Stimulated activated CD4-positive, alpha-beta T cell treated with anti-CD3 and anti-CD28 coated beads, Interleukin-2, amount 100 ng/mL, for 4 hours (primary cell): ENCODE measurements at places on chromosomes 3 and 15.

DNA sequence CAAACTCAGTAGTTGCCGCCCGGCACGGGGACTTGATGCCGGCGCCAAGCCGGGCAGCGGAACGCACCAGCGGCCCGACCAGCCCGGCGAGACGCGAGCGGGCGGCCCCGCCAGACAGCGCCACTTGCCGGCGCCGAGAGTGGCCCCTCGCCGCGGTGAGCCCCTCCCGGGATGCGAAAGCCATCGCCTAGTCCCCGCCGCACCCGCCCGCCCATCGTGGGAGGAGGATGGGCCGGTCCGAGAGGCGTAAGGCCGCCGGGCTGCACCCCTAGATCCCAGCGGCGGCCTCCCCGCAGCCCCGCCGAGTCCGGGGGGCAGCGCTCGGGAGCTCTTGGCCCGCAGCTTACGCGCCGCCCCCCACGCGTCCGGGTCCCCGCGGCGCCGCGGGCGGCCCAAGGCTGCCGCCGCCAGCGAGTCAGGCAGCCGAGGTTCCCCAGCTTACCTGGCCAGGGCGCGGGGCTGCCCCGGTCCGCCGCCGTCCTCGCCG is 609 bp downstream of the GOLGA8A start:
- peak; percentile 38 for DNase-seq

DNA sequence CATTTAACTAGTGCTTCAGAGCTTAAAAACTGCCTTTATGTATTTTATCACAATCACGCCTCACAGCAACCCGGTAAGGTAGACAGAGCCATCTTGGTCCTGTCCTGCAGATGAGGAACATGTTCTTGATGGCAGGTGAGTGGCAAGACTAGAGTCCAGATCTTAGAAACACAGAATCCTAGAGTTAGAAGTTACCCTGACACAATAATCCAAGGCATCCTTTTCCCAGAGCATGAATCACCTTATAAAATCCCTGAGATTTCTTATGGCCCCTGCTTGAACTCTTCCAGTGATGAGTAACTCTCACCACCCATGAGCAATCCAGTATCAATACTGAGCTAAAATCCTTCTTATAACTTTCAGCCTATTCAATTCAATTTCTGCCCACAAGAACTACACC is 16.9 kb downstream of the POPDC2 start:
- DNase-seq, result no peak

DNA sequence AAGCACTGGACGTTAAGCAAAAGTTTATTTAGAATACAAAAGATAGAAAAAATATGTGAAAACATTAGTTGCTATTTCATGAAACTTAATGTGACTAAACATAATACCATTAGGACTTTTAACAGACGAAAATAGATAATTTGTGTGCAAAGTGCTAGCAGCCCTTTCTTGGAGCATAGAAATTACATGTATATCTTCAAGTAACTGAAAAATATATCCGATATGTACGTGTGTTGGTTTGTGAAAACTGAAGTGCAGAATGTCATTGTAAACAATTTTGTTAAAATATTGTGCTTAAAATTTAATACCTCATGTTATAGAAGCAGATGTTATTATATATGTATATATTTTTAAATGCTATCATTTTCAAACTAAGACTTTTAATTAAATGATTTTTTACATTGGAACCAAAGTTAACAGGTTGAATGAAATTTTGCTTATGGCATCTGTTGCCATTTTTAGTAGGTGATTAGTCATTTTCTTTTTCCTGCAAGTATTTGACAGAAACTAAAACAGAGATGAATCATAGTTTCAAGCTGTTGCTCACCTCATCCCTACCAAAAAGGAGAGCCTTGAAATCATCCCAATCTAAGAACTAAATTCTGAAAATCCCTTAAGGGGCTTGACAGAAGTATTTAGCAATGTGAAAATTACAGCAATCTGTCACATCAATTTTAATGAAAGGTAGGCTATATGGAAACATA is 334.8 kb downstream of the NAALADL2 start:
- no peak for DNase-seq

GRCh38 chr3:30761374-30761773 is 133.1 kb downstream of the GADL1 start:
- DNase-seq, result no peak

- no peak for DNase-seq
Observed at GRCh38 chr15:85515212-85515611, 134.8 kb downstream of the AKAP13 start.

- no peak for DNase-seq
Observed at GRCh38 chr3:4528320-4528719, 35.2 kb downstream of the ITPR1 start.

GRCh38 chr15:99702895-99703602 is 30.2 kb downstream of the LYSMD4 start:
- no peak for DNase-seq

DNA sequence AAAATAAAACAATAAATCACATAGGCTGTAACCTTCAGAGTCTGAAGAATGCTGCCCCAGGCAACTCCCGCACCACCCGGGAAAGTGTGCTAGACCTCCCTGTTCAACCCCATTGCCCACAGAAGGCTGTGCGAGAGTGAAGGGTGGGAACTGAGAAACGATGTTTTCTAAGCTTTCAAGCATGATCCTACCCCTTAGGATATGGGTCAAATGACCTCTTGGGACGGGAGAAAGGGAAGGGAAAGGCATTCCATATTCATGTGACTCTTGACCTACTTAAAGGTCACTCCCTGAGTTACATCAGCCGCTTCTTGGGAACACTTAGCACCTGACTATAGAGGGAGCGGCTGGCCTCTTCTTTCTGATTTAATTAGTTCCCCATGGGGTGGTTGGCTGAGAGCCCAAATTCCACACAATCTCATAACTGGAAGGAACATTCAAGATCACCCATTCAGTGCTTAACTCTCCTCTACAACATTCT is 114.7 kb upstream of the SLC24A5 start:
- no peak for DNase-seq

DNA sequence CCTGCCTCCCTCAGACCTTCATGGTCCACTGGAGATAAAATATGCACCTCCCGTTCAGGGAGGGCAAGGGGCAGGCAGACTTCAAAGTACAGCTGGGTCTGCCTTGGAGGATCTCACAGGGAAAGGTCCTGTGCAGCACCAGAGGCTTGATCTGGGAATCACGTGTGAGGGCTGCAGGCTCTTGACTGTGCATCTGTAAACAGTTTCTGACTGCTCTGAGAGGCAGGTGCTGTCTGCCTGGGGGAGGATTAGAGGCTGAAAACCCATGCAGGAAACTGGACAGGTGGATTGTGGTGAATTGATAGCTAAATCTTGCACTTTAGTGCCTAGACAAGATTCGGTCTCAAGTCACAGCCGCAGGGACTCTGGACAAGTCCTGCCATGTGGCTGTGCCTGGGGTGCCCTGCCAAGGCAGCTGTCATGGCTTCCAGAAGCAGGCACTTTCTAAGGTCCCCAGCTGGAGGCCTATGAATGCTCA is 239.3 kb downstream of the EPHB1 start:
- no peak for DNase-seq

GRCh38 chr15:42349186-42349585 is 10.1 kb upstream of the CAPN3 start:
- DNase-seq, result no peak

DNA sequence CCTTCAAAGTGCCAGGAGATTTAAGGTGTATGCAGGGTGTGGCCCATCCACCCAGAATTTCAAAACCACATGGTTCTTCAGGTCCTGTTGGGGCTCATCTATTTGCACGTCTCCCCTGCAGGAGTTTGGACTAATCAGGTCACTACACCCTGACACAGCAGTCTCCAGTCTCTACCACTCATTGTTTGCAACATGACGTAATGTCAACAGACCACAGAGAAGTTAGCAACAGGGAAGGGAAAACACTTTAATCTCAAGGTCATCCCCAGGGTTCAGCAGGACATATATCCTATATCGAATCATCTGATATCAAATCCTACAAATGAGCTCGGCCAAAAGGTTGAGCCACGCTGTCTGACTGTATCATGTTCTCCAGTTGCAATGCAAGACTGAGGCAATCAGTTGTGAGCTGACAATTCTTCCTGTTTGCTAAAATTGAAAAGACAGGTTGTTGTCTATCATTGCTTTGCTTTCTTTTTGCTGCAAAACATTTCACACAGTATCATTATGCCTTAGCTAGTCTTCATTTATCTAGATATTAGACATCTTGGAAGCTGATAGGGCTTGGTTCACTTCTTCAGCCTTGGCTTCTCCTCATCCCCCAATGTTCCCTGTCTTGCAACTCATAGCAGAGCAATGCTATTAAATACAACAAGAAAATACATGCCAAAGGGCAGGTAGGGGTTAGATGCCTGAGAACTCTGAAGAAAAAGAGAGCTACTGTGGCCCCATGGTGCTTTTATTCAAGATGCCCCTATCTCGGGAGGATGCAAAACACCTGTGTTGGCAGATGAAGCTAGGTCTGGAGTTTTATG is 13.4 kb upstream of the LEKR1 start:
- DNase-seq, result no peak

DNA sequence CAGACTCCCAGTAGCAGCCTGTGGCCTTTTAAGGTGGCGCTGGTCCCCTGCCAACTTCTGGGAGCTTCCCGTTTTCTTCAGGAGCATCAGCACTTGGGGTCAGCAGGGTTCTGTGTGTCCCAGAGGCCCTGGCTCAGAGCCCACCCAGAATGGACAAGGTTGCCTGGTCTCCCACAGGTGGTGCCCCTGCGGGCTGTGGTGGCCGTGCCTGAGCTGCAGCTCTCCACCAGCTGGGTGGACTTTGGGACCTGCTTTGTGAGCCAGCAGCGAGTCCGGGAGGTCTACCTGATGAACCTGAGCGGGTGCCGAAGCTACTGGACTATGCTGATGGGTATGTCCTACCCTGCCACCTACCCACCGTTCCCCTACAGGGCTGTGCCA is 15.5 kb downstream of the ACAA1 start:
- no peak for DNase-seq

DNA sequence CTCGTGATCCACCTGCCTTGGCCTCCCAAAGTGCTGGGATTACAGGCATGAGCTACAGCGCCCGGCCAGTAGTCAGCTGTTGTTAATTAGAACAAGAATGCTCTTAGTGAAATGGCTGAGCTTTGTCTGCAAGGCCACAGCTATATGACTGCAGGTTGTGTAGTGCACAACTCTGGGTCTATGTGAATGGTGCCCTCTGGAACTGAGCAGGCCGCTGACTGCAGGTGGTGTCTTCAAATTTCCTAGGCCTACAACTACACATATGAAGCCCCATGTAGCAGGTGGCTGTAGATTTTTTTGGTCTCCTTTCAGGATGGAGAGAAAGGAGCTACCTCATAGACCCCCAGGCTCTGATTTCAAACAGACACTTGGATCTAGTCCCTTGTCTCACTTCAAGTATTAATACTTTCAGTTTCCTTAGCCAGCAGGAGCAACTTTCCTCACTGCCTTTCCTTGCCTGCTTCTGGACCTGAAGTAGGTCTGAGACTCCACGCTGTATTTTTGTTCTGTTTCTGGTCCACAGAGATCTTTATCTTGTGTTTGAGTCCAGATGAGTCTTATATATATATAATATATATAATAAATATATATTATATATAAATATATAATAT is 86.9 kb downstream of the C3orf80 start:
- no peak for DNase-seq

GRCh38 chr3:52851348-52851747 is 16.5 kb upstream of the MUSTN1 start:
- DNase-seq, result no peak

GRCh38 chr3:138082085-138082991 is 33.1 kb downstream of the DZIP1L start:
- DNase-seq, result no peak

DNA sequence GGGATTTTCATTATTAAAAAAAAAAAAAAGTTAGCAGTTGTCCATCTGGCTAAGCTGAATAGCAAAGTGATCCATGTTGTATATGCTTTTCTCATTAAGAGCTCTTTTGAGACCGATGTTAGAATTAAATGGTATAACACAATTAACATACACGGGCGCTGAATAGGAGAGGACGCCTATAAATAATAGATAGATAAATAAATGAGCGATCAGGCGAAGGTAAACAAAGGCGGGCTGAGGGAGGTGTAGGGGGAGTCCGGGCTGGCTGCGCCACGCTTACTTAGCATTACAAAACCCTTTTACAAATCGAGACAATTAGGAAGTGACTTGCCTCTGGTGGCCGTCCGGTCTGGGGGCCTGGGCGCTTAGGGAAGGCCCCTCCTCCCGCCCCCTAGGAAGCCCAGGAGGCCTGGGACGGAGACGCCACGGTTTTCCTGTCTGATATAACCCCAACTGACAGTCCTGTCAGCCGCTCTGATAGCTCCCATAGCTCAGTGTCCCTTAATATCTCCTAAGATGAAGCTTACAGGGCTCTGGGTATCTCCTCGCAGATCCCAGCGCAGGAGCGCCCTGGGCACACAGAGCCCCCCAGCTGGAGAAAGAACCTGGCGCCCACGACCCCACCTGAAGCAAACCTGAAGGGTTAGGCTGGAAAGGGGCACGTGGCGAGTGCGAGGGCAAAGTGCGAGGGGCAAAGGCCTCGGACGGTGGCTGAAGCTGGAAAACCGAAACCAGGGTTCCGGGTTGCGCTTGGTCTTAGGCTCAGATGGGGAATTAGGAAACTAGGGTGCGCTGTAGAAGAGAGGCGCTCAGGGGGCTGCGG is 3.6 kb downstream of the SOX14 start:
- no peak for DNase-seq

DNA sequence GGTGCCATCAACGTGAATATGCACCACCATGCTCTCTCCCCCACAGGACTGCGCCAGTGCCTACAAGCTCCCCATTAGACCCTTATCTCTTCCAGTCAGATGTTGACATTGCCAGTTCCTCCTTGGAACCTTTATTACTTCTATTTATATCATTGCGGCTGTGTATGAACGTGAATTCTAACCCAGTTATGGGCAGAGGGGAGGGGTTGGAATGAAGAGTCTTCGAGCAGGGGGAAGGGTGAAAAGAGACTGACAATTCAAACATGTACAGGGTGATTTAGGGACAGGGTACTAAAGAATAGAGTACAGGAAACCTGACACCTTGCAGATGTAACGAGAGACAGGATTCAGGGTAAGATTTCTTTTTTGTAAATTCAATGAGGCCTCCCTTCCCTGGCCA is 41.8 kb upstream of the ST6GAL1 start:
- no peak for DNase-seq

DNA sequence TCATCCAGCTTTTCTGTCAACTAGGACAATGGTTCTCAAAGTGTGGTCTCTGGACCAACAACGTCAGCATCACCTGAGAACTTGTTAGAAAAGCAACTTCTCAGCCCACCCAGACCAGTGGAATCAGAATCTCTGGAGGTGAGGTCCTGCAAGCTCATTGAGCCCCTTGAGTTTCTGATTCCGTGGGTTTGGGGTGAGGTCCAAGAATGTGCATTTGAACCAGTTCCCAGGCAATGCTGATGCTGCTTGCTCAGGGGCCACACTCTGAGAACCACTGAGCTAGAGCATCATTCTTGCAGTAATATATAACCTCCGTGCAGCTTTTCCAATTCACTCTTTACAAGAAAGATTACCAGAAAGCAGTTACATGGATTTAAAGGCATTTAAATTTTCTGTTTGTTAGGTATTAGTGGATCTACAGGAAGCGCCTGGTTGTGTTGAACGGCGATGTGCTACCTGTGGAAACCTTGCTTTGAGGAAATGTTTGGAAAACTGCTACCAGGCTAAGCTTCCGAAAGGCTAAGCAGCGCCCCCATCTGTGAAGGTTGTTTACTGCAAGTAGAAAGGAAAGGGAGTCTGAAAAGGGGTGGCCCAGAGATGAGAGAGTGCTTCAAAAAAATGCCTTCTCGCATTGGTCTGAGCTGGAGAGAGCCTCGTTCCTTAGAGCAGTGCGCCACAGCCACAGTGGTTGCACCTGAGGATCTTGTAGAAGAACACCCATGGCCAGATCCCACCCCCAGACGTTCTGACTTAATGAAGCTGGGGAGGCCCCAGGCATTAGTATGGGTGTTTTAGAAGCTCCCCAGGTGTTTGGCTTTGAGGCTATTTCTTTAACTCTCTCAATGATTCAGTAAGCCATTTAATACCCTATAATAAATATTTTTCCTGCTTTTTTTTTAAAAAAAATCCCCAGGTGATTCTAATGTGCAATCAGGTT is 50.0 kb downstream of the RLBP1 start:
- no peak for DNase-seq
